ENCODE measurements at places on chromosomes 13 and 19. TPM values are rescaled to one million over a fixed set of nuclear protein-coding genes. Genes with fewer than 3 reads are reported as not detected.

- no peak for DNase-seq
These were observed 55.1 kb upstream of the STARD13 start for GRCh38 chr13:33340631-33341030.

DNA sequence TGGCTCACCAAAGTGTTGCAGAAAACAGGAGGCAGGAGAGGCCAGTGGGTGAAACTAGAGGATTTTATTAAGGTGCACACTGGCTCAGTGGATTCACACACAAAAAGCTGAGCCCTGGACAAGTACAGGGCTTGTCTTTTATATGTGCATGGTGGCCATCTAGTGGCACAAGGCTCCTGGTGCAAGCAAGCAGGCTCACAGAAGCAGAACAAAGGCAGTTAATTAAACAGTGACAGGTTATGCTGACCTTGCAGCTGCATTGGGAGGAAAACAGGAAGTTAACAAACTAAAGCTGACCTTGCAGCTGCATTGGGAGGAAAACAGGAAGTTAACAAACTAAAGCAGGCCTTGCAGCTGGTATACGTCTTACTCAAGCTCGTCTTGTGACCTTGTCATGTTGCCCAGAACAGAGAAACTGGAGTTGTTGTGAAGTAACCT, 65.3 kb upstream of the ZNF681 start:
- peak; percentile 9 for DNase-seq

LPAR2 gene
- total RNA-seq: 64.8 TPM

IL27RA gene
- total RNA-seq: 1.2 TPM

ZIC2 gene
- 52.4 TPM for total RNA-seq
